Tibial nerve (tissue), 4 donors: ENCODE measurements at places on chromosomes 5 and 9. TPM values are rescaled to one million over a fixed set of nuclear protein-coding genes. Genes with fewer than 3 reads are reported as not detected.

The SLCO6A1 gene
- total RNA-seq: not detected

The SPATA31A1 gene
- total RNA-seq: not detected

DNA sequence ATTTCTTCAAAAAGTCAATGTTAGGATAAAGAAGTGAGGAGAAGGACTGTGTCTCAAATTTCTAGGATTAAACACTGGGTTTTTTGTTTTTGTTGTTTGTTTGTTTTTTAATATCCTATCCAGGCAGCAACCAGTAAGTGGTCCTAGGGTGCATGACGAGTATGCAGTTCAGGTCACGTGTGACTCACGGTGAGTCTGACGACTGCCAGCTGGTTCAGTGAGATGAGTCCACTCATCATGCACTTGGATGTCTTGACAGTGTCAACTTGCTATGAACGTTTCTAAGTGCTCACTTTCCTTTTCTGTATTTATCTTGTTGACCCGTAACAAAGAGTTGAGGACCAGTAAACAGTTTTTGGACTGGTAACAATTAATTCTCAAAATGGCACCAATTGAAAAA, 32.7 kb downstream of the ATG10 start:
- no peaks in the 10 kb centered on the region for H3K4me1 ChIP-seq
- H3K4me3 ChIP-seq: no peak overlapping the region
- no peak for DNase-seq
- no peak overlapping the region for H3K27ac ChIP-seq
- no peaks in the 10 kb centered on the region for H3K27me3 ChIP-seq

DNA sequence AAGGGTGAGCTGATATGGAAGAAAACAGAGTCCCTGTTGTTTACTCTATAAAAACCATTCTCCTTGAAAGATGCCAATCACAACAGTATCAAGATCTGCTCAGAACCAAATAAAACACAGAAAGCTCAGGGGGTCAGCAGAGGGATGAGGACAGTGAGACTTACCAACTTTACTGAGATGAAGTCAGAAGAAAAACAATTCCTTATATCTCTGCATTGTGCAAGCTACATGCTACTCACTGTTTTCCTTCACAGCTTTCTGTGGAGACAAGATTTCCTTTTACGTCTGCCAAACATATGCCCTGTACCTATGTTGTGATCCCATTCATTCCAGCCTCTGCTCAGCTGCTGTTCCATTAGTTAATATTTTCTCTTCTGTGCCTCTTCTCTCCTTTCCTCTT, 185.6 kb downstream of the TSSK1B start:
- peak overlapping the region; percentile 77 for H3K27ac ChIP-seq
- no peak for DNase-seq
- no peaks in the 10 kb centered on the region for H3K36me3 ChIP-seq
- no peak overlapping the region for H3K4me3 ChIP-seq

- H3K4me3 ChIP-seq: no peak overlapping the region
- H3K4me1 ChIP-seq: no peaks in the 10 kb centered on the region
- DNase-seq: no peak
- no peaks in the 10 kb centered on the region for H3K36me3 ChIP-seq
- no peak overlapping the region for H3K27ac ChIP-seq
Observed at GRCh38 chr9:130393681-130394071, 51.1 kb upstream of the ASS1 start.
